ENCODE measurements at places on chromosomes 12 and 14.

DNA sequence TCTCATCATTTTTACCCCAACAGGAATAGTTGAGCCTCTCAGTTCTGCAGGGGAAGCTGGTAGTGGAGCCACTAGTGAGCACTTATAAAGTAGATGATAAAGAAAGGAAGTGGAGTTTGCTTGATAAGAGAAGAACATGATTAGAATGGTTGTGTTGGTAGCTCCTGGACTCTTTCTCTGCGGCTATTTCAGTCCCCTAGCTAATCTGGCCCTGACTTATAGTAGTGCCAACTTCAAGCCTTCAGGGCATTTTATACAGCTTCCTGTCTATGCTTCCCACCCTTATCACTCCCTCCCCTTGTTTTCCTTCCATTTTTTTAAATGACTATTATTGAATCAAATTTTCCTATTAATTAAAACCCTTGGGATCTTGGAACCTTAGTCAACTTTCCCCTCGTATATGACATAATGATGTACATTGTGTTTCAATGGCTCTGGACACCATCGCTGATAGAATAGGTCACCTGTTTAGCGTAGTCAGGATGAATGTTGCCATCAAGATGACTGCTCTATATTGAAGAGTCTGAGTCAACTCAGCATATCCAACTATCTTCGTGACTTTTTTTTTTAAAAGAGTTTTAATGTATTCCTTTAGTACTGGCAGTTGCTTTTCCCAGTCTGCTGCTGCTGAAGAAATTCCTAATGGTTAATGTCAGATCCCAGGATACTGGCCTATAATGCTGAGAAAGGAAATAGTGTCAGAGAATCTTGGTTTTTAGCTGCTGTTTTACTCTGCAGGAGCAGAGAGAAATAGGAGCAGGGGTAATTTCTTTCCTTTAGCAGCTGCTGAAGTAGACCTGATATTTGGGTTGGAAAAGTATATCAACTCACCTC, 16.2 kb upstream of the PCNX1 start:
- DNase-seq: no peak

DNA sequence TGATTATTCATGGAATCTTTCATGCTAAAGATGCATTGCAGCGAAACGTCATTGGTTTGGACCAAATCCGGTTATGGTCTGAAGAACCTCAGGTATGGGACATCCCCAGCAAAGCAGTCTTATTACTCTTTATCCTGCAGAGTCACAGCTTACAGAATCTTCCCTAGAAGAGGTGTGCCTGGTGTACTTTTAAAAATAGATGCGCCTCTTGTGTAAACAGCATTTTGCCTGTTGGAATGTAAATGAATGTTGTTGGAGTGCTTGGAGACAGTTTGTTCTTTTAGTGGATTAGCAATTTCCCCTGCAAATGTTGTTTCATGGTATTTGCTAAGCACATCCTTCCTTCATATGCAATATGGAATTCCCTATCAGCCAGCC, 242.5 kb downstream of the ZFP36L1 start:
- DNase-seq: no peak

DNA sequence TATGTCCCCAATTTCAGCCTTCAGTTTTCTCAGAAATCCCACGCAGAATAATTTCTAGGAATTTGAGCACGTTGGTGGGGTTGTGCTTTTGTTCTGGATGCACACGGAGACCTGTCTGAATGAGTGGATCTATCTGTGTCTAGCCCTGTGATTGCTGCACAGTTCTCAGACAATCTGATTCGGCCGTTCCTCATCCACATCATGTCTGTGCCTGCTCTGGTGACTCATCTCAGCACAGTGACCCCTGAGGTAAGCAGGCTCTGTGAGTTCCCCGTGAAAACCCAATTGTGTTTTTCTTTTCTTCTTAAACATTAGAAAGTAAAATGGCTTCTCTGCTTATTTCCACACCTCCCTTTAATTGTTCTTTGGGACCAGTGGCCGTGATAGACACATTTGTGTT, 20.2 kb downstream of the UBE3B start:
- DNase-seq: no peak

- DNase-seq: no peak
These were observed 61.7 kb upstream of the FBRSL1 start for GRCh38 chr12:132427999-132428935.

- no peak for DNase-seq
These were observed 70.9 kb downstream of the RBM19 start for GRCh38 chr12:113895176-113895575.

Data from stimulated activated CD8-positive, alpha-beta memory T cell treated with anti-CD3 and anti-CD28 coated beads, Interleukin-15, amount 100 ng/mL, for 48 hours (primary cell).